ENCODE measurements at places on chromosomes 12 and 14.

GRCh38 chr14:77682158-77682553, 25.7 kb downstream of the ALKBH1 start:
- DNase-seq: no peak

- DNase-seq: no peak
These were observed 5.5 kb downstream of the APOLD1 start for GRCh38 chr12:12790956-12791355.

- DNase-seq: no peak
These were observed 122.0 kb downstream of the PTCSC3 start for GRCh38 chr14:36054353-36055051.

DNA sequence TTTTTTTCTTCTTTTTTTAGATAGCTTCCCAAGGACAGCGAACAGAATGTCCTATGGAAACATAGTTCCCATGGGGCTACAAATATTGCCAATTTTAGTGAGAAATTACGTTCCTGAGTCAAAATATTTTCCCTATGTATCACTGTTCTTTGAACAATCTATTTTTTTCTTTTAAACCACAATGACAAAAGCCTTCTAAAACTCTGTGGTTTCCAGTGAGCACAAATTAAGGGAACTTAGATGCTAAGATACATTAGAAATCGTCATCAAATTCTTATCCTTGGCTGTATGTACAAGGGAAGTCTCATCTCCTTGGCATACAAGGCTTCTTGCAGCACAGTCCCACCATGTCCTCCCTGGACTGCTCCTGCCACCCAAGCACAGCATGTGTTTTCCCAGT, 17.9 kb downstream of the CPM start:
- no peak for DNase-seq

GRCh38 chr14:104797115-104798044, 1.8 kb upstream of the AKT1 start:
- DNase-seq: no peak

DNA sequence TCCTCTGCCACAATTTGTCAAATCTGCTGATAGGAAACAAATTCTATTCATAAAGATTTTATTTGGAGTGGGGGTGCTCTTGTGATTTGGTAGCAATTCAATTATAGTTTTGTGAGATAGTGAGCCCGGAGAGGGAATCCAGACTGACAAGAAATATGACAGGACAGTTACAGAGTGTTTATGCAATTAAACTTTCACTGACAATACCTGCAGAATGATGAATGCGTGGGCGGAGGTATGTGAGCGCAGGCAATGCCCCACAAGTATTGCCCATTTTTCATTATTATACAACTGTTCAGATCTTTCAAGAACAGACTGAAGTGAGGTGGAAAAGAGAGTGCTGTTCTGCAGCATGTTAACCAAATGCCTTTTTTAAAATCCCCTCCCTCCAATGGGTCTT, 259.0 kb downstream of the EGLN3 start:
- no peak for DNase-seq

- DNase-seq: no peak
These were observed 5.9 kb upstream of the PKP2 start for GRCh38 chr12:32902287-32902997.

GRCh38 chr12:128583453-128583852, 240.3 kb downstream of the SLC15A4 start:
- no peak for DNase-seq

DNA sequence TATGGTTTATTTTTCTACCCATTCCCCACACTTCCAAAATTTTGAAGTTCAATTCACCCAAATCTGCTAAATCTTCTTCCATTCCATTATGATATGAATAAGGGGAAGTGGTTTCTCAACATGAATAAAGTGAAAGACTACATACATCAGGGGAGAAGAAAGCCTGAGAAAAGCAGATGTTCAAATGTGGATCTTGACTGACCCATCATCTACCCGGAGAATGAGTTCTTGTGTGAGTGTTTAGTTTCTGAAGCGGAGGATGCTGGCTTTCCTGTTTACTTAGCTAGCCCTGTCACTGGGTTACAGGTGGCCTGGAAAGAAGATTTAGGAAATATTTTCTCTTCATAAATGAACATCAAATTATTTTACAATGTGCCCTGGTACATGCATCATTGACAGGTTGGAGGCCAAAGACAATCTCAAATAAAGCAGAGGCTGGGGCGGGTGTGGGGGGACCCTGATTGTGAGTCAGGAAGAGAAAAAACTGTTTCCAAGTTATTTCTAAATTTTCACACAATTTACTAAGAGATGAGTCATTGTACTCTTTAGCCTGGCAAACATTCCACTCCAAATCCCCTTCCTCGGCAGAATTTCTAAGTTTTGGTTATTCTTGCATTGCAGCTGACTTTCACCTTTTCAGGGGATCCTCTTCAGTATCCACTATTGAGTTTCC, 135.6 kb downstream of the SLC25A21 start:
- DNase-seq: no peak

DNA sequence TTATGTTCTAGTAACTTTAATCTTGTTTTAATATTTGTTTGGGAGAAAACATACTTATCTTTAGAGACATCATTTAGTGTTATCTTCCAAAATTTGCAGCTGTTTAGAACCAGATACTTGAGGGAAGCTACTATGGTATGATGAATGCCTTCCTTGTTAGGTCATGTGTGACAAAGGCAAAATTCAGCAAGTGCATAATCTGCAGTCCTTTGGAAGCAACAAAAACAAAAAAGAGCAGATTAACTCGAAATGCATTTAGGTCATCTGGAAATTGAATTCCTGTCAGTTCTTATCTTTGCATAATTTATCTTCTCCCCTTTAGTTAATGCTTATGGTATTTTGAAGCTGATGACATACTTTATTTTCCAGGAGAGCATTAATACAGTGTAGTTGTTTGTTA, 3.5 kb downstream of the FBXO34 start:
- no peak for DNase-seq

GRCh38 chr14:59240356-59240755, 51.9 kb downstream of the DAAM1 start:
- DNase-seq: no peak

DNA sequence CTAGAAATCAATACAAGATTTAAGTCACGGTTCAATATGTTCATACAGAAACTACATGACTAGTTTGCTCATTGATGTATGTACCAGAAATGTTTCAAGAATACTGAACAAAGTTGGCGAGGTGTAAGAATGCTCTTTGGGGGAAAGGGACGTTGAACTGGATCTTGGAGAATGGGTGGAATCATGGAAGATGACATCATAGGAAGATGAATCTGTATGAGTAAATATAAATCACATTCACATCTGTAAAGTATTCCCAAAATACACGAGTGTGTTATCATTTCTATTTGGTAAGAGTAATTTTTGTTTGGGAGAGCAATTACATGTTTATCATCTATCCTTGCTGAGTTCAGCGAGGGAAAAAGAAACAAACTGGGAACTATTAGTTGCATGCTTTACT, 162.2 kb upstream of the TMTC1 start:
- DNase-seq: no peak

GRCh38 chr14:96729889-96730288, 67.3 kb upstream of the VRK1 start:
- DNase-seq: no peak

GRCh38 chr12:101539148-101539547, 55.6 kb upstream of the MYBPC1 start:
- no peak for DNase-seq

- DNase-seq: no peak
These were observed 303.4 kb downstream of the SEC23A start for GRCh38 chr14:38799671-38800070.

GRCh38 chr12:59736786-59737185, 141.0 kb downstream of the SLC16A7 start:
- DNase-seq: no peak

DNA sequence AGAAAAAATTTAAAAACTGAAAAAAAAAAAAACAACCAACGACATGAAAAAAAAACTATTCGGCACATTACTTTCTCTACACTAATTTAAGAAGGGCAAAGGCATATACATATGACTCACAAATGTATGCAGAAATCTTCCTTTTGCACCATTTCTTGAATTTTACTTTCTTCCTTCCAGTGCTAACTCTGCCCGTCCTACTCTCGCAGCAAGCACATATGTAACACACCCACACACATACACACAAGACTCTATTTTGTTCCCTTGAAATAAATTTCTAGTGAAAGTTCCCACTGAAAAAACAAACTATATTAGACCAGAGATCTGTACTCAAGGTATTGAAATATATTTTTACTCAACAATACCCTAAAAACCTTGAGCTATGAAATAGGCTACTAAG, 14.6 kb downstream of the BTG1 start:
- DNase-seq: no peak

DNA sequence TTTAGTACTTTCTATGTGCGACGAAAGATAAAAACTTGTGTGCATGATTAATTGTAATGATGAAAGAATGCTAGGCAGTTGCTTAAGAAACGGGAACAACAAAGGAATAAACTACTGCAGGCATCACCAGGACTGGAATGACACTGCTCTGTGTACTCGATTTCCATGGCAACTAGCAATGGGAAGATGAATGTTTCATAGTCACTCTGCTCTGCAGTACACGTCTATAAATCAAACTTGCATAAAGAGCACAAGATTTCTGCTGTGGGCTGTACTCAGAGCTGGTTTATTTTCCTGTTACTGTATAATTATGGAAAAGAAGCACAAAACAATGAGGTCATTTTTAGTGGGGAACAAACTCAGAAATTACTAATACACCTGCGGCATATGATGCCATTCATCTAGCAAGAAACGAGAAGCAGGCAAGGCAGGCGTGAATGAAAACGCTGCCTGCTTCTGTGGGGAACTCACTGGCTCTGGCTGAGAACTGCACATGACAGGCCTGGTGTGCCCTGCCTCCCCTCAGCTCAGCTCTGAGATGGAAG, 41.8 kb downstream of the EFCAB11 start:
- no peak for DNase-seq

DNA sequence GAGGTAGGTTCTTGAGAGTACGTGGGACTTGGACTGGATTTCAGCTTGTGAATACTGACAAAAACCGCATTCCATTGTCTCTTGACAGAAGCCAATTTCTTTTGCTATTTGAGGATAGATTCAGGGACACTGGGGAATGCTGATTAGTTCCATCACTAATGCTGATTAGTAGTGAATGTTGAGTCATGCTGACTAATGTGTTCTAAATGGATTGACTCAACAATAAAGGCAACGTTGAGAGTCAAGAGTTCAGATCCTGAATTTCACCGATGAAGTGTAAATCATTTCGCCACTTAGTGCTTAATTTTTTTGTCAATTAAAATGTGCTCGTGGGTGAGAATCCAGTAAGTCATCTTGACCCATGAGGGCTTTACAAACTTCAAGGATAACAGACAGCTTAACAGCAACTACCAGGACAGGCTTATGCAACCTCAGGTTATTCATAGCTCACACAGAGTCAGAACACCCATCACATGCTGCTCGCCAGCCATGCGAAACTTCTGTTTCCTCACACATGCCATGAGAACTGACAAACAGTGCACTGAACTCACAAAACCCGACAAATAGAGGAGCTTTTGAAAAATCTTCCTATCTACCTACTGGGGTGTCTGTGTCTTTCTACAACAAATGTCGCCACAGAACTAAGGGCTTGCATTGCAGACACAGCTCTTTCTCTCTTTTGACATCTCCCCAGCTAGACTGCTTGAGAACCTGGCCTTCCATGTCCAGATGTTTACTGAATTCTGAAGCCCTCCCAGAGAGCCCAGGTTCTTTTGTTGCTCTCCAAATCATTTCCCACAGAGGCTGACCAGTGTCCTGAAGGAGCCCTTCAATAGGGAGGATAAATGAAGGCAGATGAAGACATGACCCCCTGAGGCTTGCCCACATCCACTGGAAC, 316.4 kb downstream of the ZFP36L1 start:
- no peak for DNase-seq

DNA sequence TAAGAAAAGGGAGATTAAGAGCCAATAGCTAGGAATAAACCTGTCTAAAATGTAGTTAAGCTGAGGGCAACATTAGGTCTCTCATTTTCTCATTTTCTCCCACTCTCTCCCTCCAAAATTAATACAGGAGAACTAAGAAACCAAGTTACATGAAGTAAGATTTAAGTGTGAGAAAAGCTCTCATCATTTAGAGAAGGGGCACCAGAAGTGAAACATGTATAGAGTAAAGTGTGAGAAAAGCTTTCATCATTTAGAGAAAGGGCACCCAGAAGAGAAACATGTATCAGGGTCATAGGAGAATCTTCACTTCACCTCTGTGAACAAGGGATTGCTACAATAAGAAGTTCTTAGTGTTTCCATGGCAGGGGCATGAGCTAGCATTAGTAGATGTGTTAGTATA, 132.4 kb upstream of the CNTN1 start:
- DNase-seq: no peak

DNA sequence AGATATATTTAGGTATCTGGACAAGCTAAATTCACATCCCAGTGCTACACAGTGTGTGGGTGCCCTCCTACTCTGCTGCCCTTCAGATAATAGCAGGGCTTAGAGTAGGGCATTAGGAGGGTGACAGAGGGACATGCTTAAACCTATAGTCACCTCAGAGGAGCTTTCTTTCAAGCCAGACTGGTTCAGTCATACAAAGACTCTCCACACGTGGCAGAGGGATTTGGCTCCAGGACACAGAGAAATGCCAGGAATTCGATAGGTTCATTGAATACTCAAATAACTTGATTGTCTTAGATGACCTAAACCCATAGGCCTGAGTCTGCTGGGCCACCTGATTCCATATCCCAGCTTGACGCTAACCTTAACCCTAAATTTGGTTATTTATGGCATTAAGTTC, 163.5 kb downstream of the TPH2 start:
- DNase-seq: no peak

- DNase-seq: no peak
These were observed 160.4 kb downstream of the CACNA1C start for GRCh38 chr12:2212971-2213869.

DNA sequence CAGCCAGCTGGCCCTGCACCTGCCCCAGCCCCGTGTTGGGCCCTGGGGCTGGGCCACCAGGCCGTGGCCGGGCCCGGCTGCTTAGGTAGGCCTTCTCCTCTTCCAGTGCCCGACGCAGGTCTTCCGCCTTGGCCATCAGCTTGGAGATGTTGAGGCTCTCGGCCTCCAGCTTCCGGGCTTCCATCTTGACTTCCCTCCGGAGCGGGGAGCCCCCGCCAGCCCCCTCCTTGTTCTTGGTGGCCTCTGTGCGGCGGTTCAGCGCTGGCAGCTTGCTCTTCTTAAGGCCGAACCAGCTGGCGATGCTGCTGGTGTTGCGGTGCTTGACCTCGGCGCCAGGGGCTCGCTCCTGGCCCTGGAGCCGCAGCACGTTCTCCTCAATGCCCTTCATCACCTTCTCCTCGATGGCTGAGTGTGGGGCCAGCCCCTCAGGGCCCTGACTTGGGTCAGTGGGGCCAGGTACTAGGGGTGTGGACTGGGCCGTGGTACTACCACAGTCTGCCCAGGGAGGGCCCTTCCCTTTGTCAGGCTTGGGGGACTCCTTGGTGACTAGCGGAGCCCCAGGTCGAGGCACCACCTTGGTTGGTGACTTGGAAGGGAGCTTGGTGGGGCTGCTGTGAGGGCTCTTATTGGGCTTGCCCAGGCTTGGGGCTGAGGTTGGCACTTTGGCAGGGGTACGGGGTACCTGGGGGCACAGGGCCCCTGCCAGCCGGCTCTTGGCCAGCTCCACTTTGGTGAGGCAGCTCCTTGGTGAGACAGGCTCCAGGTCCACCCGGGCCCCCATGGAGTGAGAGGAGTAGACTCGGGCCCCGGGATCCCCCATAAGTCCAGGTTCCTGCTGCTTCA, 33.2 kb downstream of the NCKAP5L start:
- no peak for DNase-seq

GRCh38 chr12:110543252-110543959, 39.7 kb downstream of the PPTC7 start:
- no peak for DNase-seq

GRCh38 chr14:87282266-87282665, 710.7 kb downstream of the GALC start:
- DNase-seq: no peak

GRCh38 chr12:104522985-104523722, 66.4 kb downstream of the CHST11 start:
- DNase-seq: no peak

All from type B pancreatic cell (in vitro differentiated cells).